ENCODE measurements at places on chromosomes 12 and 14.

DNA sequence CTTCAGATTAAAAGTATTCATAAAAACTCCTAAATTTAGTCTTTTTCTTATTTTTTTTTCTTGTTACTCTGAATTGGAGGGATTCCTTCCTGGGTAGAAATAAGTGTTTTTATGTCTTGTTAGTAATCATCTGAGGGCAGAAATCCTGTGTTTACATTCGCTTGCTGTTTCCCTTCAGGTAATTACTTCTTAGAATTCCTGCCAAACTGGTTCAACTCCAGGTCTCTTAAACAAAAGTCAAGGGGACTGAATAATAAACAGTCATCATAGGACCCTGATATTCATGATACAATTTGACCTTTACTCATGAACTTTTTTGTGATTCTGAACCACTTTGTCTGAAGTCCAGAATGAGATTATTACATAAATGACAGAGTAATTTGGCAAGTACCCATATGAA, 843.9 kb downstream of the FLRT2 start:
- no peak for DNase-seq

GRCh38 chr12:27537855-27538675, 14.1 kb downstream of the PPFIBP1 start:
- no peak for DNase-seq

- DNase-seq: no peak
These were observed at the start of gene TEAD4 for GRCh38 chr12:2959192-2959504. Gene TEAD4, plus strand, starts transcription at chr12:2959397.

DNA sequence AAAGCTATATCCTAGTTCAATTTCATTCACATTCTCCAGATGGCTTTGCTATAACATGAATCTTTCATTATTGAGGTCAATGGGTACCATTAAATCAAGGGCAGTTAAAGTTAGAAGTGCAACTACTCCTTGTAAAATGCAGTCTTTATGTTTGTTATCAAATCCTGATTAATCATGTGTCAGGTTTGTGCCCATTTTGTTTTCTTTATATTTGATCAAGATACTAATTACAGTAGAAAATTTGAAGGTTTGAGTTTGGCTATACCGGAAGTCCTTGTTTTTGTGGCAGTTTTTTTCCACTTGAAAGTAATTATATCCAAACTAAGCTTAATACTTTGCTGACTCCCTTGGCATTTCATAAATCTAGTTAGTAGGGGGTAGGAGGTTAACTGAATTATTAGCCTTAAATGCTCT, 513.0 kb downstream of the DIO2 start:
- DNase-seq: no peak

- DNase-seq: no peak
These were observed 52.5 kb downstream of the ATP23 start for GRCh38 chr12:57993834-57994233.

- DNase-seq: peak; percentile 65
These were observed 5.5 kb upstream of the CELA1 start for GRCh38 chr12:51351913-51352532.

DNA sequence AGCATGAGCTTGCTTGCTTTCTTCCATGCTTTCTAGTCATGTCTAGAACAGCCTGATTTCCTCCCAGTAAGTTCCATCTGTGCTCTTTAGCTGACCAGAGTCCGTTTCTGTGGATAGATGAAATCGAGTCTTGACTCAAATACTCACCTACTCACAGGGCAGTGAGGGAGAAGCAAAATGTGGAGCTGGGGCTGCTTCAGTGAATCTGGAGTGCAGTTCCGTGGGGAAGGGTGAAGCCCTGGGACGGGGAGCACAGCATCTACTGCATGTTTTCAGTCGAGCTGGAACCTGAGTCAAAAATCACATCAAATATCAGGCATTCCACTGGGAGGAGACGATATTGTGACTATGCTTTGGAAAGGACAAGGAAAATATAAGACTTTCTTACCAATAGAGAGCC, 70.3 kb upstream of the PRMT8 start:
- DNase-seq: no peak

DNA sequence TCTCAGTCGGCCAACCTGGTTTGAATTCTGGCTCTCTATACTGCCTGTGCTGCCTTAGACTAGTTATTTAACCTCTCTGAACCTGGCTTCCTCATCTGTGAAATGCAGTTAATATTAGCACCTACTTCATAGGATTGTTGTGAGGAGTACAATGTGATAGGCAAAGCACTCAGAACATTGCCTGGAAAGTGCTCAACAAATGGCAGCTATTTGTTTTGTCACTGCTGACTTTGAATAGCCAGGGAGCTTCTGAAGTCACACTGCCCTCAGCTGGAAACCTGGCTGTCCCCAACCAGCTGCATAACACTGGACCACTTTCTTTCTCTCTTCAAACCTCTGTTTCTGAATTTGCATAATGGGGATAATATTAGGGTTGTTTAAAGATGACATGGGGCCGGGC, 9.6 kb downstream of the TMEM30B start:
- DNase-seq: no peak

DNA sequence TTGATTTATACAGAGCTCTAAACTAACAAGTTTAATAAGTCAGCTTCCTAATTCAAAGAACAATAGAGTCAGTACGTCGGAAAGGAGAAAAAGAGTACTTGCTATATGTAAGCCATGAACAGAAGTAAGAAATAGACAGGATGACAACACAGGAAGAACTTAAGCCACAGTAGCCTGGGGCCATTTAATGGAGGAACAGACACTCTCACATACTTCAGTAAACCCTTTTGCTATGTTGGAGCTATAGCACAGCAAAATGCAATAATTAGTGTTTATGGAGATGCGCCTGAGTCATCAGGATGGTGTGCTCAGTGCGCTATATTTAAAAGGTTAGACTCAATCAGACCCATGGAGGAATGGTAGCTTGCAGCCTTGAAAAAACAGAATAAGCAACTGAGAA, 61.0 kb downstream of the SRGAP1 start:
- DNase-seq: no peak

GRCh38 chr12:99146185-99146584, 501.1 kb downstream of the APAF1 start:
- DNase-seq: no peak

DNA sequence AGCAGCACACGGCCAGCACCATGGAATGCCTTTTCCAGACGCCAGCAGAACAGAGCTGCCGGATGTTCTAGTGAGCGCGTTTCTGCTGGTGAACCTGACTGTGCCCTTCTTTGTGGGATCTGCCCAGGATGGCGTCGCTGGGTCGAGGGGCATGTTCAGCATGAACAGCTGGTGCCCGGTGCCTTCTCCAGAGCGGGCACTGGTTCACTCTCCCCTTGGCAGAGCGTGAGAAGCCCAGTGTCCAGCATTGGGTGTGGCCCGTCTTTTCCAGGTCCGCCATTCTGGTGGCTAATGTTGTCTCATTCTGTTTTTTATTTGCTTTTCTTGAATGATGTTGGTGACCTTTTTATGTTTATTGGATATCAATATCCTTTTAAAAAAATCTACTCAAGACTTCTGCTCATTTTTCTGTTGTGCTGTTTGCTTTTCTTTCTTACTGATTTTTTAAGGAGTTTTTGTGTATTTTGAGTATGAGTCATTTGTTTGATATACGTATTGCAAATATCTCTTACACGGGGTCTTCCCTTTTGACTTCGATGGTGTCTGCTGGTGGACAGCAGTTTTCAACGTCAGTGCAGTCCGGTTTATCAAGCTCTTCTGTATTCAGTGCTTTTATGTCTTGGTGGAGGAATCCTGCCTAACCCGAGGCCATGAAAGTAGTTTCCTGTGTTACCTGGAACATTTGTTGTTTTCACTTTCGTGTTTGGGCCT, 74.3 kb downstream of the ADGRD1 start:
- DNase-seq: no peak

- no peak for DNase-seq
These were observed 115.7 kb downstream of the DIO2 start for GRCh38 chr14:80095623-80096022.

DNA sequence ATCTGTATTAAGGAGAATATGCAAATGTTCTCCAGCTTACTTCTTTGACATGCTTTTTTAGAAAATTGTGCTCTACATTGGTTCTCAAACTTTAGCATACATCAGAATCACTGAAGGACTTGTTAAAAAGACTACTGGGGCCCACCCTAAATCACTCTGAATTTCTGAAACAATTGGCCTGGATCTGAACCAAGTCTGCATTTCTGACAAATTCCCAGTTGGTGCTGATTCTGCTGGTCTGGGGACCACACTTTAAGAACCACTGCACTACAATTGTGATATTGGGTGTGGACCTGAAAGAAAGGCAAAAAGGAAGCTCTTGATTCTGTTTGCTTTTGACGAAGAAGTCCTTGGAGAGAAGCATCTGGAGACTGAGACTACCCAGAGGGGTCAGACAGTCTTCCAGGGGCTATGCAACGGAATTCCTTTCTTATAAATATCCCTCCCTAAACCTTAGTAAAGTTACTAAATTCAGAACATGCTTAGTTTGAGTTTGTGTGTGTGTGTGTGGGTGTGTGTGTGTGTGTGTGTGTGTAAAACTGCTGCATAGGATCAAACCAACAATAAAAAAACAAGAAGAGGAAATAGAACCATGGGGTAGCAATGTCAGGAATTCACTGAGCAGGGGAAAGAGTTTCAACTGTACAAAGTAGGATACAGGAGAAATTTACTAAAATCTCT, 36.8 kb downstream of the EAPP start:
- DNase-seq: no peak

DNA sequence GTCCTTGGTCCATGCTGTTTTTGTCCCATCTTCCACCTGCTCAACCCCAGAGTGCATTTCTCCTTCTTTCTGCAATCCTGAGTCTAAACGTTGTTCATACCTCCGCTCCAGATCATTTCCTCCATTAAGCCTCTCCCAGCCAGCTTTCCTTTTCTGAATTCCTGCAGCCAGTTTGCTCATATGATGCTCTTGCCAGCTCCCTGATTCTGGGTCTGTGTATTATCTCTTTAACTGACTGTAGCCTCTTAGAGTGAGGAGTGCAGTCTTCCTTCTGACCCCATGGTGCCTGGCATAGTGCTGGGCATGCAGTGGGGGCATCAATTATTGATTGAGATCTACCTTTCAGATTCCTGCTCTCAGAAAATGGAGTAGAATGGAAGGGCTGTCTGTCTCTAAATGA, 11.5 kb upstream of the TBPL2 start:
- DNase-seq: no peak

GRCh38 chr12:64767495-64767894, 8.3 kb upstream of the GNS start:
- DNase-seq: no peak

GRCh38 chr12:52197371-52198231, 5.8 kb upstream of the KRT80 start:
- no peak for DNase-seq

DNA sequence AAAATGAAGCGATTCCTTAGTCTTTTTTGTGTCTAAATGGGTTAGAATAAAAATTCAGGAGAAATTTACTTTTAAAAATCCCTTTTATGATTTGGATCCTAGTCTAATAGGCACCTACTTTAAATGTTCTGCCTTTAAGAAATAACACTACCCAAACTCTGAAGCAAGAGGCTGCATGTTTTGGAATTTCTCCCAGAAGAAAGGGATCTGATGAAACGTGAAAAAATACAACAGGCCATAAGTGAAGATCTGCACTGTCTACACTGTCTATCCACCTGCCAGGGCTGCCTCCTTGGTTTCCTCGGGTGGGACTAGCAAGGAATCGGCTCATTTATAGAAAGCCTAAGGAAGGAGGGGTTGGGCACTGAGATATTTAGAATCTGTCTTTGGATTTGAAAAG, 22.1 kb downstream of the ACVR1B start:
- DNase-seq: no peak

GRCh38 chr14:53735916-53736315, 220.7 kb downstream of the BMP4 start:
- no peak for DNase-seq

DNA sequence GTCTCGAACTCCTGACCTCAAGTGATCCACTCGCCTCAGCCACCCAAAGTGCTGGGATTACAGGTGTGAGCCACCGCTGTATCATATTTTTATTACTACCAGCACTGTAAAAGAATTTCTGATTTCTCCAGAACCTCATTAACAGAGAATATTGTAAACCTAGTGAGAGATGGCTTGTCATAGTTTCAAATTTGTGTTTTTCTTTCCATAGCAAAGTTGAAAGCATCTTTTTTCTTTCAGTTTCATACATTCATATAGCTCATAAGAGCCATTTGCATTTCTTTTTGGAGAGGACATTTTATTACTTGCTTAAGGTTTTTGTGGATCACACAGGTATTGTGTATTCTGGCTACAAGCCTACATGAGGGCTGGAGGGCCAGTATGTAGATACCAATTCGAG, 58.0 kb downstream of the MIS18BP1 start:
- no peak for DNase-seq

GRCh38 chr14:88452231-88452630, 66.8 kb downstream of the SPATA7 start:
- DNase-seq: no peak

DNA sequence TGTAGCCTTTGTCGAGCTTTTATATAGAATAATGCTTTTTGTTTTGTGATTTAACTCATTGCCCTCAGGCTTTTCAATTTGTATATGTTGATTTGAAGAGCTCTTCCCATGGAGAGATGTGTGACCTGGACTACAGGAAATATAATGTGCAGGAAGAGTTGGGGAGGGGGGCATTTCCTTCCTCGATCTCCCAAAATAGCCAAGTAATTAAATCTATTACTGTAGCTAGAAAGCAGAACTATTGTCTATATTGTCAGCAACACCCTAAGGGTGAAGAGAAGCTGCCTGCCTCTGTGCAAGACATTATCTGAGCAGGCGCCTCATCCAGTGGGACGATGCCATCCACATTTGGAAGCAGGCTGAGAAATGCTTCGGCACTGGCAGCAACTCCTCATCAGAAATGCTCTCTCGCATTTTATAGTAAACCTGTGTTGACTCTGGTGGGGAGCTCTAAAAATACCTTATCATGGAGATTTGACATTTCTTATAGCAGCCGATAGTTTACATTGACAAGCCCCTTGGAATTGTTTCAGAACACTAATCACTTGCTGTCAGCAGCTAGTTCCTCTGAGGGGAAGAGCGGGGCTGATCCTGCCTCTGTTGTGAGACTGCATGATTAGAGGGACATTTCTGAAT, 392.5 kb upstream of the RGS6 start:
- DNase-seq: no peak

- DNase-seq: no peak
These were observed 128.8 kb downstream of the TSPAN9 start for GRCh38 chr12:3205742-3206519.

GRCh38 chr14:55279384-55279783, 8.2 kb downstream of the FBXO34 start:
- DNase-seq: no peak

DNA sequence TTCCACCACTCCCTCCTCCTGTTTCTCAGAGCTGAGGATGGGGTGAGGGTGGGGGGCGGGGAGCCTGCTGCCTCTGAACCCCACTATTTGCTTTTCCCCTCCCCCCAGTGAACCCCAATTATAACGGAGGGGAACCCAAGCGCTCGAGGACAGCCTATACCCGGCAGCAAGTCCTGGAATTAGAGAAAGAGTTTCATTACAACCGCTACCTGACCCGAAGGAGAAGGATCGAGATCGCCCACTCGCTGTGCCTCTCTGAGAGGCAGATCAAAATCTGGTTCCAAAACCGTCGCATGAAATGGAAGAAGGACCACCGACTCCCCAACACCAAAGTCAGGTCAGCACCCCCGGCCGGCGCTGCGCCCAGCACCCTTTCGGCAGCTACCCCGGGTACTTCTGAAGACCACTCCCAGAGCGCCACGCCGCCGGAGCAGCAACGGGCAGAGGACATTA, 1.1 kb downstream of the HOXC4 start:
- DNase-seq: no peak
